ENCODE measurements at places on chromosomes 5 and 9.

DNA sequence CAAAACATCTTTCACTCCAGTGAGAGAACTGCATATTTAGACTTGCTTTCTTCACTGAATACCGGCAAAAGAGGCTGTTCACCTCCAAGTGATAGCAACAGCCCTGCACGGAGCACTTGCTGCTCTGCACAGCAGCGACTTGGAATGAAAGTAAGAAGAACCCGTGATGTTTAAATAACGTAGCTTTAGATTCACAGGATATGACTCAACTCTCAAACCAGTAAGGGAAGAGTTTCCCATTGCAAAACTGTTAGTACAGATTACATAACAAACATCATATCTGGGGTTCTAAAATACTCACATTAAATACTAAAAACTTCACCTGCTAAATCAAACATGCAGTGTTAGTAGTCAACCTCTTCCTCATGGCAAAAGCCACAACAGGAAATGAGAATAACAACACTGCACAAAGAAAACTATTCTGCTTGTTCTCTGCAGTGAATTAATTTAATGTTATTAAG lies 203.4 kb downstream of the MCTP1 start:
- no peak for DNase-seq

DNA sequence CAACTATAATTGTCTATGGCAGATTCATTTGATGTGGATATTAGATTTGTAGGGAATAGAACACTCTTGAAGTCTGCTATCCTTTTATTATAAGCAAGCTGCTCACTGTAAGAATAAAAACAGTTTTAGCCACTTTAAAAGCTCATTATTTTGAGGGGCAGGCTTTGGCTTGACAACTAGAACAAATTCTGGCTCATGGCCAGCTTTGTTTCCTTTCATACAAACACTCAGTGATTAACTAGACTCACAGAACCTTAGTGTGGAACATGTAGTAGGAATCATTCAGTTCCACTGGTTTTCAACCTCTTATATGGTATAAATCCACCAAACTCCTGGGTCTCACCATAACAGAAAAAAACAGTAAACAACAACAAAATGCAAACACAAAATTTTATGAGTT lies 27.4 kb upstream of the CEP120 start:
- no peak for DNase-seq

DNA sequence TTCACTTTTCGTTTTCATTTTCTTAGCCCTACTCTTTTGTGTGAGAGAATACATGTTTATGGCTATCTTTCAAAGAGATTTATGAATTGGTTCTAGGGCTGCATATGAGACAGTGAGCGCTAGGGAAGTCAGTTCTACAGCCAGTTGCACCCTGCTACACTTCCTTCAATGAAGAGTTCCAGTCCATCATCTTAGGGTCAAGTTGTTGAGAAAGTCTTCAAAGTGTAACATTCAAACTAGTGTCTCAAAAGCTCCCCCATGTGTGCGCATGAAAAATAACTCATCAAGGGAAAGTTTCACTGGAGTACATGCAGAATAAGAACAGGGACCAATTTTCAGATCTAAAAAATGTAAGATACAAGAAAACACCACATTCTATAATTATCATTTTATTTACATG lies 317.2 kb downstream of the DEPDC1B start:
- DNase-seq = no peak

- no peak for DNase-seq
Observed at GRCh38 chr5:127885176-127885575, 182.0 kb downstream of the CCDC192 start.

DNA sequence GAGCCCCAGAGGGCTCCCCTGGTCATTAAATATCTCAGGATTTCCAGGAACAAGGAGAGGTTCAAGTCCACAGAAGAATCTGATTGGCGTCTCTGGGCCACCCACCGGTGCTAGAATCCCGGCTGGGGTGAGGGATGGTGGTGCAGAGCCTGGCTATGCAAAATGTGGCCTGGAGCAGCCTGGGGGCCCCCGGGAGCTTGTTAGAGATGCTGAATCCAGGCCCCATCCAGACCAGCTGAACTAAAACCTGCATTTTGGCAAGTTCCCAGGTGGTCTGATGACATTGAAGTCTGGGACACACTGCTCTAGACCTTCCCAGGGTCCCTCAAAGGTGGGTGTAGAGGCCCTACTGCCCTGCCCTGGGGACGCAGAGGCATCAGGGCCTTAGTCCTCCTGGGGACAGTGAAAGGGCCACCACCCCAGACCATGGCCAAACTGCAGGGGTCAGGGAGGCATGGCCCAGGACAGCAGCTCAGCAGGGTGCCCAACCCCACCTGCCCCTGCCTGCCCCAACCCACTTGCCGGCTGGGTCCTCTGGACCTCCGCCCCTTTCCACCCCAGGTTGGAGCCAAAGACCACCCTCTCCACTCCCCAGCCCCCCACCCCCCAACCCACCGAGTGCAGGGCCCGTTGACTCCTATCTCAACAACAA lies 34.7 kb downstream of the ADAMTS2 start:
- no peak for DNase-seq

GRCh38 chr9:16329671-16330113 lies 540.8 kb downstream of the BNC2 start:
- DNase-seq = no peak

DNA sequence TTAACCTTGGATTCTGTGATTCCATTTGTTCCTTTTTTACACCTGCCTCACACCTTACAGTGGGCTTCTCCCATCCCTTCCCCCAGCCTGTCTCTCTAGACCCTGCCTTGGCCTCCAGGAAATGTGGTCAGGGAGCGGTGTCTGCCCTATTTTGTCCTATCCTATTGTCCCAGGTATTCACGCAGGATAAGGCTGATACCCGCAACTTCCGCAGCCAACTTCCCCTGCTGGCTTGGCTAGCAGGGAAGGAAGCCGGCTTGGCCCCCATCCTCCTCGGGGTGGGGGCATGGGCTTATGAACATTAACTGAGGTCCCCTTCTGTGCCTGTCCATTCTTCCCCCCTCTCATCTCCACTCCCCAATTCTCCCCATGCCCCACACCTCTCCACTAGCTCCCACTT lies 3.5 kb downstream of the CSF1R start:
- DNase-seq = no peak

DNA sequence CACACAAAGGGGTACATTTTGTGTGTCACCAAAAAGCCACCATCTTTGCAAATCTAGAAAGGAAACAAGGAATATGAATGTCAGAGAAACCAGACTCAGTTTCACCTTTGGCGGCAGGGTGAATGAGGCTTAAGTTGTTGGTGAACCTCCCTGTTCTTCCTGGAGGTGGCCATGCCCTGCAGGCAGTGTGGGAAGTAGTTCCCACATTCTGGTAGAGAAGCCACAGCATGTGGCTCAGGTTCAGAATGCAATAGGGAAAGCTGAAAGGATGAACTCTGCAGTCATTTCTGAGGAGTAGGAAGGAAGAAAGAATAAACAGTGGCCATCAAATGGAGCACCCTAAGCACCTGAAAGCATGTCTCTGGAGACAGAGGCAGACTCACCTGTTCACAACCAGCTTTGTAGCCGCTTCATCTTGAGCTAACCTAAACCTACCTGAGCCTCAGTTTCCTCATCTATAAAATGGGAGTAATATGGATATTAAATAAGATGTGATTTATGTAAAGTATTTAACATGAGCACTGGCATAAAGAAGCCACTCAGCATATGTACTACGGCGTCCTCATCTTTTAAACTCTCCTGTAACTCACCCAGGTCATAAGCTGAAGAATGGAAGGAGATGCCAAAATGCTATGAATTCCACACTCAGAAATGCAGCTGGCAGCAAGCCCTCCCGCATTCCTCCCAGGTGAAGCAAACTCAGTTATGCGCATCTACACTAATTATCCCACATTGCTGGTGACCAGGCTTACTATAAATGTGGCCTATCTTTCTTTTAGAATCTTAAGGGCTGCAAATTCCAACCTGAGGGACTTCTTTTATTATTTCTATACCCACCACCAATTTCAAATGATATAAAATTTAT lies 86.0 kb downstream of the ZNF608 start:
- DNase-seq = no peak

- DNase-seq = no peak
Observed at GRCh38 chr9:89305868-89306267, 5.1 kb upstream of the CKS2 start.

GRCh38 chr5:170508036-170508435 lies 4.2 kb downstream of the KCNIP1 start:
- DNase-seq = no peak

DNA sequence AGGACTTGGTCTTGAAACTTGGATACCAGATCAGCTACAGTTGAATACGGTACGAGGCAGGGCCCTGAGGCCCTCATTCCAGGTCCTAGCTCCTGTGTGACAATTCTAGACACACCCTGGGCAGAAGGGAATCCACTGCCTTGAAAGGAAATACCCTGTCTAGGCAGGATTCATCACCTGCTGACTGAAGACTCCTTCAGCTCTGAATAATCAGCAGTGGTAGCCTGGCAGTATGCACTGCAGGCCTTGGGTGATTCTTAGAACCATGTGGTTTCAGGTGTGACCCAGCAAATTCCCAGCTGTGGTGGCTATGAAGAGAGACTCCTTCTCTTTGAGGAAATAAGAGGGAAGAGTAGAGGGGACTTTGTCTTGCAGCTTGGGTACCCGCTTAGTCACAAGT lies 17.2 kb upstream of the EFNA5 start:
- no peak for DNase-seq

GRCh38 chr9:107989099-107989498 lies 499.5 kb upstream of the KLF4 start:
- no peak for DNase-seq

DNA sequence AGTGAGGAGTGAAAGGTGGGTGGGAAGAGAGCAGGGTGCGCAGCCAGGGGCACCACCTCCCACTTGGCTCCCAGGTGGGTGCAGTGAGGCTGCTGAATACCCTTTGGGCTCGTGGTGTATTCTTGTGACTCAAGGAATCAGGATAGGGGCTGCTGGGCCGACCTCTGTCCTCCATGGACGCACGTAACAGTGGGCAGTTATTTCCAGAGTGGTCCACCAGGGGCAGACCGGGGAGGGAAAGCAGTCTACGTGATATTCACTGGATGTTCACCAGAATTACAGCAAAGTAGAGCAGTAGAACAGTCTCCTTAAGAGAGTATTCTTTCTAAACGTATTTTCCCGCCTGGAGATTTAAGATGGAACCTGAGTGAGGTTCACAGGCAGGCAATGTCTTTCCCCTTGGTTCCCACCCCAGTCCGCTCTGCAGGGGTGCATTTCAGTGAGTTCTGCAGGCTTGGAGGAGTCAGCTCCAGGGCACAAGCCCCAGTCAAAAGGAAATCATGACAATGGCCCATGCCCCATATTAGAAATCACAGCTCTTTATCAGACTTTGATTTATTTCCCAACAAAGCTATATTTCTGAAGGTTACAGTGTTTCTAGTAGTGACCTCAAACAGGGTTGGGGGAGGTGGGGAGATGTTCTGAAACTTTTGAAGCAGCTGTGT lies 88.7 kb downstream of the SYK start:
- DNase-seq = no peak

DNA sequence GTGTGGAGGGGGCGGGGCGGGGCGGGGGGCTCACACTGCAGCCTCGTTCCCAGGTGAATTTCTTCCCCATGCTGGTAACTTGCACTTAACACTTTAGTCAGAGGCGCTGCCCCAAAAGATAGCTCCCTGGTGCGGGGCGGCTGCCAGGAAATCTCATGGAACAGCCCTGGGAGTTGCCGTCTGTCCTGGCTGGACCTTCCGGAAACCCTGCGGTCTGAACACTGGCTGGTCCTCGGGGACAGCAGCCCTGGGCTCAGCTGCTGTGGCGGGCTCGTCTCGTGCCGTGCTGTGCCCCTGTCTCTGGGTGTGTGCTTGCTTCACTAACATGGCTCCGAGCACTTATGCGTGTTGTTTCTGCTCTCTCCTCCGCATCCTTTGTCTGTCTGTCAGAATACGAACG lies 25.8 kb downstream of the PTGES2 start:
- no peak for DNase-seq

GRCh38 chr9:134236001-134236421 lies 71.6 kb upstream of the RNU6ATAC start:
- no peak for DNase-seq

DNA sequence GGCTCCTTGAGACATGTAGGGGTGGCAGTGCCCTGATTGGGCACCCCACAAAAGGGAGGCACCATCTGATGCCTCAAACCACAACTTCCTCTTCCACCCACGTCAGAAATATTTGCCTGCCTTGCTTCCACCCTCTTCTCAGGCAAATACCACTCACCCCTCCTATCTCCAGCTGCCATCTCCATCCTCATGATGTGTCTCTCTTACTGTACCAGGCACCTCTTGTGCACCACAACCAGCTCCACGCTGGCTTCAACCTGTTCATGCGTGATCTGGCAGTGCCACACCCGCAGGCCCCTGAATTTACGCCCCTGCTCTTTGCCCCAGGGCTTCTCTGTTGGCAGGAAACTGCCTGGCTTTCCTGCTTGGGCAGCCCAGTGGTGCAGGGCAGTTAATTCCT lies 87.8 kb upstream of the HSPA9 start:
- no peak for DNase-seq

DNA sequence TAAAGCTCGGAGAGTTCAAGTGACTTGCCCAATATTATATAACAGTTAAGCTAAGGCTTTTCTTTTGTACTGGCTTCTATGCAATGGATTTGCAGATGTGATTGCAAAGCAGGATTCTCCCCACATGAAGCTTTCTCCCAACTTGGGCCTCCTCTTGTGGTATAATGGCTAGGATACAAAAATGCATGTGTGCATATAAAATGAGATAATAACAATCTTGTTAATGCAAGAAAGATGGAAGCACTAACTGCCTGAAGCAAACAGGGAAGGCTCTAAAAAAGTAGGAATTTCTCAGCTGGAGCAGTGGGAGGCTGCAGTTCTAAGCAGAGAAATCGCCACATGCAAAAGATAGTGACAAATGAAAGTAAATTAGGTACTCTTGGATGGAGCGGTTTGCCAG lies 444.2 kb upstream of the RIOK2 start:
- DNase-seq = no peak

DNA sequence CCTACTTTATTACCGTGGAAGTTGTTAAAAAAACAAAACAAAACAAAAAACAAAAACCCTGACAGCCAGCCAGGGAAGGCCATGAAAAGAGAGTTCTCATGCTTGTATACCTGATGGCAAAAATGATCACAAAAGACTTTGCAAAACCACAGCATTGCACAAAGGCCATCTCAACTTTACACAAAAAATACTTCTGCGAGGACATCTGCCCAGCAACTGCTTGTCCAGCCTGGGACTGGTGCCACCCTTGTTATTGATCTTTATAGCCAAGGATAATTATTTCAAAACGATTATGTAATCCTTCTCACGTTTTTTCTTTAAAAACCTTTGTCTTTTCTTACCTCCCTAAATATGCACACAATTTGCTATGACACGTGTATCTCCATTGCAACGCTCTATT lies 42.2 kb upstream of the SLC28A3 start:
- DNase-seq = no peak

Data from hypothalamus (tissue), 51 donors.